GM10248 (cell line): ENCODE measurements at places on chromosomes 1 and 21.

- no peak for DNase-seq
Measured at GRCh38 chr1:31485166-31485565, 72.2 kb downstream of the SERINC2 start.

DNA sequence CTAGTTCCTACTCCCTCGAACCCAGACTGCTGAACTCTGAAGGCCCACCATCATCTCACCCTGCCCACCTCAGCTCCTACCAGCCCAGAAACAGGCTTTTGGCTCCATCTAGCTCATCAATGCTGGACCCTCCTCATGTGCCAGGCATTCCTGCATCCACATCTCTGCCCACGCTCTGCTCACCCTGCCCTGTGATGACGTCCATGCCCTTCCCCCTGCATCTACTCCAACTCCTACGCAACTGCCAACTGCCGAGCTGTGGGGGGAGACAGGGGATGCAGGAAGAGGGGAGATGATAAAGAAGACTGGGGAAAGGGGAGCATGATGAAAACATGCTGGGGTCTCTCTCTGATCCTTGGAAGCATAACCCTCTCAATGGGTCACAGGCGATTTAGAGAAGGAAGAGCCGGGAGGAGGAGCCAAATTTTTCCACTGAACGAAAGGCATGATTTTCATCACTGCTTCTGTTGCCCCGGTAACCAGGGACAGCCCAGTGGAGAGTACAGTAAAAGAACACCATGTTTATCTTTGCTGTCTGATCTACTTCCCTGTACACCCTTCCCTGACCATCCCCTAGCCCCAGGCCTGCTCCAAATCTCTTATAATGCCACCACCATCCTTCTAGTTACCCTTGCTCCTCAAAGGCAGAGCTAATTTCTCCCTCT, 44.3 kb downstream of the CD34 start:
- no peak for DNase-seq

- DNase-seq: no peak
Measured at GRCh38 chr21:34129039-34129891, 55.9 kb downstream of the MRPS6 start.

DNA sequence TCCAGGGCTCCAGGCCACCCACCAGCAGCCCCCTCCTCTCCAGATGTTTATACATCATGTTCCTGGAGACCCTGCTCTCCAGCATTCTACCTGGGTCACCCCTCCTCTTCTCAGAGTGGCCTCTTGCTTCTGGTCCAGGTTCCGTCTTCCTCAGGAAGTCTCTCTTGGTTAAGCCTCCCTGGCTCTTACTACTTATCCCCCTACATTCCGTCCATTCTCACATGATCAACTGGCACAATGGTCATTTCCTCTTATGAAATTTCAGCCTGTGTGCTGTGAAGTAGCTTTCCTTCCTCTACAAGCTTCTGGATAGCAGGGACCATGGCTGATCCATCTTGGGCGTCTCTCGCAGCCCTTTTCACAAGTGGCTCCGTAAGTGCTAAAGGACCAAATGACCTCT, 33.9 kb upstream of the ATP2B4 start:
- DNase-seq: no peak

DNA sequence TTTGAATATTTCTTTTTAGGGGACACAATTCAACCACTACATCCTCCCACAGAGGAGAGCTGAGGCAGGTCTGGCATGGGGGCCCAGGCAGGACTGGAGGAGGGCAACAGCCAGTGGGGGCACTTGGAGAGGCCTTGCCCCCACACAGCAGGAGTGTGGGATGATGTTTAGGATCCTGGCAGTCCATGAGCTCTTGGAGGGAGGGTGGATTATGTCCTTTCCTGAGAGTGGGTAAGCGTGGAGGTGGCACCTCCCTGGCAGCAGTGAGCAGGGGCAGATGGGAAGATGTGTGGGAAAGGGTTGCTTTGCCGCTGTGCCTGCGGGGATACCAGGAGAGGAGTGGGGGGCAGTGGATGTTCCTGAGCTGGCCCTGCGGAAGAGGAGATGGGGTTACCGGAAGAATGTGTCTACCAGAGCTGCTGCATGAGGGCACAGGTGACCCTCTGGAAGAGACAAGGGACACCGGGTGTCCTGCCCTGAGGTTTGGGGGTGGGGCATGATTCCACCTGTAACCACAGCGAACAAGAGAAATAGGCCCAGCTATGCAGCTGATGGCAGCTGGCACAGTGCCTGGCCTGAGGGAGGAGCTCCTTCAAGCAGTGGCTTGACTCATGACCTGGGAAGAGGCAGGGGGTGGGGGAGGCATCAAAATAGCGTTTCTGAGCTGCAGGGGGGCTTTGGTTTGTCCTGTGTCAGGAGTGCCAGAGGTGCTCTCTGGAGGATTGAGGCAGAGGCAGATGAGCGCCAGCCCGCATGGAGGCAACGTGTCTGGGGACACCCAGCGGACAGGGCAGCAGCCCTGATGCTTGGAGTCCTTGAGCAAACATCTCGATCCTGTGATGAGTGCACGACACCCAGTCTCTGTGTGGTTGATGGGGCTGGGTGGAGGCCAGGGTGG, 123.9 kb upstream of the TMPRSS2 start:
- no peak for DNase-seq

GRCh38 chr21:38982096-38982495, 176.4 kb downstream of the ETS2 start:
- DNase-seq: no peak

GRCh38 chr1:150225546-150225945, 10.4 kb downstream of the ANP32E start:
- DNase-seq: no peak

- peak; percentile 80 for DNase-seq
Measured at GRCh38 chr1:183023146-183023600, at the start of gene LAMC1. LAMC1 (plus strand) TSS chr1:183023420; CDS start chr1:183023717, 297 bp downstream.

GRCh38 chr1:19163261-19163660, 46.8 kb downstream of the UBR4 start:
- DNase-seq: no peak

DNA sequence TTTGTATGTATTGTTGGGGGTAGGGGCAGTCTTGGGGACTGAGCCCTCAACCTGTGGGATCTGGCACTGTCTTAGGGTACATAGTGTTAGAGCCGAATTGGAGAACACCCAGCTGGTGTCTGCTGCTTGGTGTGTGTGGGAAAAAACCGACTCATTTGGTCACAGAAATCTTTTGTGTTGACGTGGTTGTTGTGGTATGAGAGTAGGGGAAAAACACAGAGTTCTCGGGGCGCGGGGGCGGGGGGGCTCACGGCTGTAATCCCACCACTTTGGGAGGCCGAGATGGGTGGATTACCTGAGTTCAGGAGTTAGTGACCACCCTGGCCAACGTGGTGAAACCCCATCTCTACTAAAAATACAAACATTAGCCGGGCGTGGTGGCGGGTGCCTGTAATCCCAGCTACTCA, 15.3 kb upstream of the SRSF10 start:
- peak; percentile 38 for DNase-seq
